ENCODE measurements at places on chromosomes 11 and 22. TPM values are rescaled to one million over a fixed set of nuclear protein-coding genes. Genes with fewer than 3 reads are reported as not detected.

DNA sequence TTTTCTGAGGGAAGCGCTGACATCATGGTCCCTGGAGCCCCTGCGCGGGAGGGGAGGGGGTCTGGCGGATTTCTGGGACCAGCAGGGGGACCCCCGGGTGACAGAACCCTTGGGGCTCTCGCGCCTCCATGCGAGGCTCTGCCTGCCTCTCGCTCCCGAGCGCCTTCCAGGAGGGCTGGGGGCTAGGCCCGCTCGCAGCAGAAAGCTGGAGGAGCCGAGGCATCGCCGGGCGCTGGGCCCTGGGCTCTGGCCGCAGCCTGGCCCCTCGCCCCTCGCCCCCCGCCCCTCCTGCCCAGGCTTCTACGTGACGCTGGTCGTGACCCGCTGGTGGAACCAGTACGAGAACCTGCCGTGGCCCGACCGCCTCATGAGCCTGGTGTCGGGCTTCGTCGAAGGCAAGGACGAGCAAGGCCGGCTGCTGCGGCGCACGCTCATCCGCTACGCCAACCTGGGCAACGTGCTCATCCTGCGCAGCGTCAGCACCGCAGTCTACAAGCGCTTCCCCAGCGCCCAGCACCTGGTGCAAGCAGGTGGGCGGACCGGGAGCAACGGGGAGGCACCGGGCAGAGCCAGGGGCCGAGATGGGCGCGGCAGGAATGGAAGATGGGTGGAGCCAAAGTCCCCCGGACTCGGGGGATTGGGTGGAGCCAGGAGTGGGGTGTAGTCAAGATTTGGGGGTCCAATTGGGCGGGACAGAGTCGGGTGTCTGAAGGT is 5.4 kb downstream of the BEST1 start:
- DNase-seq: peak; percentile 86
- H3K4me1 ChIP-seq: peaks cover 19% of the 10 kb centered on the region
- H3K4me3 ChIP-seq: peak overlapping the region; percentile 49
- peaks cover 9% of the 10 kb centered on the region for H3K36me3 ChIP-seq
- peaks cover 8% of the 10 kb centered on the region for H3K27me3 ChIP-seq
- H3K27ac ChIP-seq: peak overlapping the region; percentile 90

DNA sequence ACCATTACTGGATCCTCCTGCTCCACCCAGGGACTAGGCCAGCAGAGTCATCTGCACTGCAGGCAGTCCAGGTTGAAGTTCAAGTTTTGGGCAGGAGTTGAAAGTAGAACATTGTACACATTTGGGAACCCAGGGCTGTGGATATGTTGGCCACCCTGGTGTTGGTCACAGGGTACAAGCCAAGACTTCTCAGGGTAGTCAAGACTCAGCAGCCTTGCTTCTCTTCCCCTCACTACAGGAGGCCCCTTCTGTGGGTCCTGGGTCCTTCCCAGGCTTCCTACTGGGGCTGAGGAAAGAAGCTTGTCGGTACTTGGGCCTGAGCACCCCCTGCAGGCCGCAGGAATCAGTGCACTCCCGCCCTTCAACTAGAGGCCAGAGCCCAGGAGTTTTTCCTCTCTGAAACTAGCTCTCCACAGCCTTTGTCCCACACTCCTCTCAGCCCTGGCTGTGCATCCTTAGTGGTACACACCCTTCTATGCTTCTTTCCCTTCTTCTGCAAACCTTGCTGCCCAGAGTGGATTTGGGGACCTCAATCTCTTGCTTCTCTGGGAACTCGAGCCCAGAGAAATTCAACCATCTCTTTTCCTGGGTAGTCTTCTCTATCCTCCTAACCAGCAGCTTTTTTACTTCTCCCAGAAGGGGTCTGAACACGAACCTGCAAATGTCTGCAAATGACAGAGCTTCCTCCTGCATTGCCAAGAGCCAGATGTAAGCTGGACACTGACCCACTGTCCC is 2.6 kb upstream of the HPX start:
- peaks cover 5% of the 10 kb centered on the region for H3K4me1 ChIP-seq
- H3K4me3 ChIP-seq: no peak overlapping the region
- H3K27ac ChIP-seq: no peak overlapping the region
- H3K36me3 ChIP-seq: no peaks in the 10 kb centered on the region
- no peaks in the 10 kb centered on the region for H3K27me3 ChIP-seq

The CLCF1 gene
- total RNA-seq: 5.7 TPM

The SMTNL1 gene
- total RNA-seq: not detected

DNA sequence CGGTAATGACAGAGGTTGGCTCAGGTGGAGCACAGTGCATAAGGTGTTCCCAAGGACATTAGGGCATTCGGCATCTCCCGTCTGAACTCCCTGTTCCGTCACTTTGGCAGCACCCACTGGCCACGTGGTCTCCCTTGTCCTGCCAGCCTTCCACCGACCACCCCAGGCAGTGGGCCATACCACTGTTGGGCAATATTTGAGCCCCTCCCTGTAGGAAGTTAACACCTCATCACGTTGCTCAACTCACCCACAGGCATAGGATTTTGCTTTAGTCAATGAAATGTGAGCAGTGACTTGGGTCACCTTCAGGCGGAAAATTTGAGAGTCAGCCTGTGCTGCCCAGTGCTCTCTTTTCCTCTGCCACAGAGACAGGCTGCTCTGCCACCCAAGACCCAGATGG is 44.0 kb downstream of the SERPINH1 start:
- no peaks in the 10 kb centered on the region for H3K27me3 ChIP-seq
- no peak overlapping the region for H3K27ac ChIP-seq
- DNase-seq: no peak
- no peaks in the 10 kb centered on the region for H3K36me3 ChIP-seq
- H3K4me1 ChIP-seq: peaks cover 2% of the 10 kb centered on the region
- H3K4me3 ChIP-seq: no peak overlapping the region

DNA sequence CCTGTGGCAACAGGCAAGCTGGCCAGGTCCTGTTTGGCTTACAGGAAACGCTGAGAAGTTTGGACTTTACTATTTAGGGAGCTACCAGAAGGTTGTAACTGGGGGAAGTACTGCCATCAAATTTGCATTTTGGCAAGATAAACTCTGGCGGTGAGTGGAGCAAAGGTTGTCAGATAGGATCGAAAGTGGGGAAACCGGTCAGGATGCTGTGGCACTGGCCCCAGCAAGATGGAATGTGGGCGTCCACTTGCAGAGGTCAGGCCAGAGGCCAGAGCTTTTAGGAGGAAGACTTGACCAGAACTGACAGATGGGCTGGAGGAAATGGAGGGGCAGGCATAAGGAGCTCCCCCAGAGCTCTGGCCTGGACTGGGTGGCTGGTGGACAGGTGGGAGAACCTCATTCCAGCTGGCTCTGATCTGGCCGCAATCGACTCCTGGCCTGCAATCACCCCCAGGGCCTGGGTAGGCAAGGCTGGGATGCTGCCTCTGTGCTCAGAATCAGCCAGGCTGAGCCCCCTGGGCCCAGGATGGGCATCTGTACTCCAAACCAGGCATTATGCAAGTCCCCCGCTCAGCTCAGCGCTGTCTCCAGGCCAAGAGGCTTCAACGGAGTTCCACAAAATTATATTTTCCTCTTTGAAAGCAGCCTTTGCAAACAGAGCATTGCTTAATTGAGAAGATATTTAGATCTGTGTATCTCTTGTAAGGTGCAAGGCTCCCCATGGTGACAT is 178.3 kb upstream of the NECTIN1 start:
- H3K36me3 ChIP-seq: no peaks in the 10 kb centered on the region
- peak; percentile 66 for DNase-seq
- no peaks in the 10 kb centered on the region for H3K27me3 ChIP-seq
- no peaks in the 10 kb centered on the region for H3K4me1 ChIP-seq
- no peak overlapping the region for H3K4me3 ChIP-seq

DNA sequence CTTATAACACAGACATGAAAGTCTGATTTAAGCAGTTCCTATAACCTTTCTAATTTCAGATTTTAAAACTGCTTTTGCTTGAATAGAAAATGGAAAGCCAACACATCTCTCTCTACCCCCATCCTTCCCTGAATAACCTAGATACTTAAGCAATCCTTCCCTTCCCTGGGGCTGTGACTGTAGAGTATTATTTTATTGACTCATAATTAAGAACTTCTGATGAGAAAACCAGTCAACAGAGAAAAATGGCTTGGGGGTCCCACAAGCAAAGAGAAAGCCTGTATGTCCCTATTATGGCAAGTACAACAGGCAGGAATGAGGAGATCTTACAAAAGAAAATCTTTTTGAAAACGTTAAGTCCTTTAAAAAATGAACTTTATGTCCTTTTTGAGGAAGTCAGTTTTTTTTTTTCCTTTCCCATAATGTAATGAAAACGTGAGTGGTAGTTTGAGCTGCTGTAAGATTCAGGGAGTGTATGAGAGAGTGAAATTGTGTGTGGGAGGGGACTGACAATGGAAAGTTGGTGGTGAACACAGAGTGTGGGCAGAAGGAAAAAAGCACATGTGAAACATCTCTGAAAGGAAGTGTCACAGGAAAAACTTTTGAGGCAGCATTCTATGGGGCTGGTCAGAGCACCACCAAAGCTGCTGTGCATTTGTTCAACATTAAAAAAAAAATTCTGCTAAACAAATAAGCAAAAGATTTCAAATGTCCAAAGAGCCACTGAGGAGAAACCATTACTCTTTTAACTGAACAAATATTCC is 154.6 kb downstream of the MAML2 start:
- peaks cover 34% of the 10 kb centered on the region for H3K4me1 ChIP-seq
- H3K27me3 ChIP-seq: no peaks in the 10 kb centered on the region
- no peak overlapping the region for H3K4me3 ChIP-seq

DNA sequence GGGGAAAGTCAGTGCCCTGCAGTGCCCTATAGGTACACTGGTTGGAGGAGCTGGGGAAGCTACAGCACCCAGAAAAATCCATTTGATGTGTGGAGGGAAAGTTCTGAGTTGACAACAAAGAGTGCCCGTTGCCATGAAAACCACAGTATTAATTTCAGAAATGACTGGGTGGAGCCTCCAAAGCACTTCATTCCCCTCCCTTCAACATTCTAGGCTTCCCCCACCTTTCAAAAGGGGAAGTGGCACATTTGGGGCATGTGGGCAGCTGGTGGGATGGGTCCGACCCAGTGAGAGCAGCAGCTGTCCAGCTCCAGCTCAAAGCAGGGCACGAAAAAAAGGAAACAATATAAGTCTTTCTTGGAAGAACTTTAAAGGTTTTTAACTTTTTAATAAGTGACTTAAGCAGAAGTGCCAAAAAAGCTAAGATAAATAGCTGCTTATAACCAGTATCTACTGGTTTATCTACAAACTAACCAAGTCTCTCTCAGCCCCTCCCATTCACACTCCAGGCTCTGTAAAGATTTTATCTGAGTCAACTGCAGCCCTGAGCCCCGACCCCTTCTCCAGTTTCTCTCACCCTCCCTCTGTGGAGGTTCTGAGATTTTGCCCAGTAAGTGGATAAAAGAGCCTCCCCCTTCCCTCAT is 9.0 kb upstream of the AHNAK start:
- H3K27ac ChIP-seq: peak overlapping the region; percentile 92
- peaks cover 8% of the 10 kb centered on the region for H3K36me3 ChIP-seq
- no peak for DNase-seq

The TYR gene
- total RNA-seq: not detected

The TEAD1 gene
- total RNA-seq: 67.6 TPM

GRCh38 chr11:125593114-125593820 is 615 bp downstream of the STT3A start:
- H3K27me3 ChIP-seq: no peaks in the 10 kb centered on the region
- peaks cover 26% of the 10 kb centered on the region for H3K4me1 ChIP-seq
- H3K36me3 ChIP-seq: peaks cover 14% of the 10 kb centered on the region
- H3K4me3 ChIP-seq: peak overlapping the region; percentile 98

The OR8A1 gene
- total RNA-seq: not detected

The RIMBP3C gene
- 0.10 TPM for total RNA-seq

The TPBGL gene
- total RNA-seq: 0.94 TPM

GRCh38 chr11:118690553-118691304 is 11.3 kb upstream of the TREH start:
- H3K27ac ChIP-seq: peak overlapping the region; percentile 88
- H3K4me3 ChIP-seq: peak overlapping the region; percentile 50
- no peaks in the 10 kb centered on the region for H3K36me3 ChIP-seq
- no peak for DNase-seq

- no peak for DNase-seq
- no peaks in the 10 kb centered on the region for H3K27me3 ChIP-seq
- no peaks in the 10 kb centered on the region for H3K36me3 ChIP-seq
- H3K4me3 ChIP-seq: no peak overlapping the region
These were observed 2.5 kb upstream of the TPST2 start for GRCh38 chr22:26592421-26592891.

GRCh38 chr22:42813501-42813900 is 43.6 kb downstream of the ARFGAP3 start:
- no peaks in the 10 kb centered on the region for H3K4me1 ChIP-seq
- DNase-seq: no peak
- H3K27me3 ChIP-seq: no peaks in the 10 kb centered on the region
- H3K4me3 ChIP-seq: no peak overlapping the region

DNA sequence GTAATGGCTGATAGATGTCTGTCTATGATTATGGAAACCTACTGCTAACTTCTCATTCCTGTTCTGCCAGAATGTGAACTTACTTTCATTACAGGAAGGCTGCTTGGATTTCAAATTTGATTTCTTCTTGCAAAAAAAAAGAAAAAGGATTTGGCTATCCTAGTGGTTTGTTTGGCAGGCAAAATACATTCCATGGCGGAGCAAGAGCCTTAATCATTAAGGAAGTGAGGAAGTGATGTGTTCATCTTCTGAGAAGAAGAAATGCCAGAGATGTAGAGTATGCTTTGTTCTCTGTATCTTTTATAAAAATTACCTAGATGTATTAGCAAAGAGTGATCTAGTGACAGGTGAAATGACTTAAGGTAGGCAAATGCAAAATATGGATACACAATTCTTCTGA is 356.3 kb downstream of the SOX6 start:
- H3K4me1 ChIP-seq: peaks cover 10% of the 10 kb centered on the region
- no peak overlapping the region for H3K27ac ChIP-seq
- no peaks in the 10 kb centered on the region for H3K36me3 ChIP-seq
- H3K27me3 ChIP-seq: no peaks in the 10 kb centered on the region
- DNase-seq: no peak

The ANGPTL5 gene
- 0.09 TPM for total RNA-seq

GRCh38 chr11:2976294-2977063 is 15.7 kb downstream of the NAP1L4 start:
- no peak overlapping the region for H3K4me3 ChIP-seq
- H3K4me1 ChIP-seq: no peaks in the 10 kb centered on the region
- no peak overlapping the region for H3K27ac ChIP-seq
- H3K27me3 ChIP-seq: no peaks in the 10 kb centered on the region
- no peak for DNase-seq

- H3K4me1 ChIP-seq: no peaks in the 10 kb centered on the region
- H3K27ac ChIP-seq: no peak overlapping the region
- H3K4me3 ChIP-seq: no peak overlapping the region
These were observed 346.8 kb upstream of the NARS2 start for GRCh38 chr11:78921509-78921908.
